BE2C (cell line): ENCODE measurements at places on chromosomes 6 and 20.

- peak; percentile 85 for DNase-seq
Observed at GRCh38 chr20:38152621-38153221, 12.3 kb downstream of the TGM2 start.

DNA sequence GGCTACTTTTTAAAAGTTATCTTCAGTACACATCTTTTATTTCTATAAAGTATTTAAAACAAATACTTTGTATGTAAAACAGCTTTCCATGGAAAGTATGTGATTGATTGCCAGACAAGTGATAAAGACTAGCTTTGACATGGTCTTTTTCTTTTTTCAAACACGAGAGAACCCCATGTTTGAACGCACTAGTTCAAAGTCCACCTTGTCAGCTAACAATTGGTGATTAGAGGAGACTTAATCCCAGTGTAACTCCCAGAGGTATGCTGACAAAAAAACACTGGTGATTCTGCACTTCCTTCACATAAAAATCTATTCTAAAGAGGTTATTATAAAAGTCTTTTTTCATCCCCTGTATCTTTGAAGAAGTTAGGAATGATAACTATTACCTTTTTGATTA is 438.1 kb downstream of the GJA1 start:
- no peak for DNase-seq

- no peak for DNase-seq
Observed at GRCh38 chr6:129989396-129989795, 29.0 kb upstream of the L3MBTL3 start.

DNA sequence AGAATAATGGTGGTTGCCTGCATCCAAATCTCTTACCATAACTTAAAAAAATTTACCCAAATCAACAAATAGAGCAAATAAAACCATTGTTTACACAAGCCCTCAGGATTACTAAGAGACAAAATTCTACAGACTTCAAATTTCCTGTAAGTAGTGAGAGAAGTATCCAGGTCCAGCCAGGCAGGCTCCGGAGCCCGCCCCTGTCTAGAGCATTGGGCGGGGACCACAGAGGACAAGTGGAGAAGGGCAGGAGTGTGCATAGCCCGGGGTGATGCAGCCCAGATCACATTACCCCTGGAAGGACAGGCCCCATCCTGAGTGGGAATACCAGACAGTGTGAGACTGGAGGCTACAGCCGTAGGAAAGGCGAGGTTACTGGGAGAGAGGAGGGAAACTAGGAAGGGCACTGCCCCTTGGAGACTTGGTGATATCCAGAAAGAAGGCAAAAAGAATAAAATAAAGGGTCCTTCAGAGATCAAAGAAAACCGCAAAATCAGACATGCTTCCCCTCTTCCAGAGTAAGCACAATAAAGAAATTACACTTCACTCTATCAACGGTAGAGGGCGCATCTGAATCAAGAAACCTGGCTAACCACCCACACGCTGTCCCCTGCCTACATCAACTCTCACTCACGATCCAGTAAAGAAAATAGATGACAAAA is 26.6 kb downstream of the RIN2 start:
- peak; percentile 42 for DNase-seq

- DNase-seq: no peak
Observed at GRCh38 chr6:27726619-27727023, 185.6 kb downstream of the OR2B2 start.

DNA sequence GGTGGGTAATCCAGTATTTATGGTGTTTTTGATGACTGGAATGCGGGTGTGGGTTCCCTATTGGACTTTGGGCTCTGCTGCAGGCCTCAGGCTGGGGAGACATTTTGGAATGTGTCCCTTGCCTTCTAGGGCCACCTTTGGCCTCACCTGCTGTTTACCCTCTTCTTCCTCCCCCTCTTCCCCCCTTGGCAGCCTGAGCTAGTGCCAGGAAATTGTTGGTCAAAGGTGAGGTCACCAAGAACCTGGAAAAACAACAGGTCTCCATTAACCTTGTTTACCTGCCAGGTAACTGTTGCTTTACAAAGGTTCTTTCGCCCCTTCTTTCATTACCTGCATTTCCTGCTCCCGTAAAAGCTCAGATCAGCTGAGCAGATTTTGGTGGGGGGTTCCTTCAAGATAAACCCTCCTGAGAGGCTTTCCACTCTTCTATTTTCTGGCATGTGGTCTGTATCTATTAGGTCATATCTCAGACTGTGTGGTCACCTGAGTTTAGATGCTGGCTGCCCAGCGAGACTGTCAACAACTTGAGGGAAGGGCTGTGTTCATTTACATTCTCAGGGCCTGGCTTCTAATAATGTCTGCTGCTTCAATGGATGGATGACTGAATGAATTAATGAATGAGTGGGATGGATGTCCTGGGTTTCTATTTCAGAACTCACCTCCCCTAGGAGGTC is 34.7 kb downstream of the VEGFA start:
- no peak for DNase-seq

- DNase-seq: no peak
Observed at GRCh38 chr20:8393381-8393780, 261.3 kb downstream of the PLCB1 start.

GRCh38 chr20:8616792-8617191 is 452.1 kb upstream of the PLCB4 start:
- DNase-seq: no peak
